ENCODE measurements at places on chromosomes 2 and 18.

GRCh38 chr18:23900994-23901393 lies 113.6 kb upstream of the TTC39C start:
- DNase-seq: no peak

GRCh38 chr2:171966235-171966634 lies 33.5 kb upstream of the METAP1D start:
- no peak for DNase-seq

- no peak for DNase-seq
Measured at GRCh38 chr2:221448057-221448843, 123.9 kb downstream of the EPHA4 start.

- DNase-seq: no peak
Measured at GRCh38 chr2:55088400-55088799, 38.1 kb upstream of the RTN4 start.

GRCh38 chr2:64975232-64975821 lies 13.9 kb upstream of the SLC1A4 start:
- DNase-seq: no peak

DNA sequence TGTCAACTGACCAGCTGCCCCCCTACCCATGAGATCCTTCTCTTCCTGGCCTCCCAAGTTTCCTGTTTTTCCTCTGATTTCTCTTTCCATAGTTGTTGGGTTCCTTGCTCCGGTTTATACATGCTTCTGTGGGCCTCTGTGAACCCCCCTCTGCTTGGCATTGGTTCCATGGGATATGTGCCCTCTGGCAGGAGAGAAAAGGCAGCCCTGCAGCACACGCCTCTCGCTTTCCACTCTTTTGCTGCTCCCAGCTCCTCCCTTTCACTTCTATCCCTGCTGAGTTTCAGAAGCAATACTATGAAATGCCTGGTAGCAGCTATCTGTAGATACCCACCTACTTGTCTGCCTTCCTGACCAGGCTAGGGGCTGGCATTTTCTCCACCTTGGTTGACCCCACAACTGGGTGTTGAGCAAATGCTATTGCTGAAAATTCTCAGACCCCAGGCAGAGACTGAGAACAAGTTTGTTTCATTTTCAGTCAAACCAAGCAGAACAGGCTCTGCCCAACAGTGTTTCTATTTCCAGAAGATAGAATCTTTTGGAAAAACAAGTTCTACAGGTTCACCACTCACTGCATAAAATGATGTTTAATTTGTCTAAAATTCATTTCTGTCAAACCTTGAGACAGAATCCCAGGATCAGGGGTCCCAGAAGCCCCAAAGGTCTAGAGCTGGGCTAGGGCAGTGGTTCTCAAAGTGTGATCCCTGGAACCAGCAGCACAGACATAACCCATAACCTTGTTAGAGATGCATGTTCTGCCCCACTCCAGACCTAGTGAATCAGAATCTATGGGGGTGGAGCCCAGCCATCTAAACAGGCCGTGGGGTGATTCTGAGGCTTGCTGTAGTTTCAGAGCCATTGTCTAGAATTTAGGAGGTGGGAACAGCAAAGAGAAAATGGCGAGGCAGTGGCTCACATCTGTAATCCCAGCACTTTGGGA lies 13.4 kb downstream of the CAPG start:
- no peak for DNase-seq

DNA sequence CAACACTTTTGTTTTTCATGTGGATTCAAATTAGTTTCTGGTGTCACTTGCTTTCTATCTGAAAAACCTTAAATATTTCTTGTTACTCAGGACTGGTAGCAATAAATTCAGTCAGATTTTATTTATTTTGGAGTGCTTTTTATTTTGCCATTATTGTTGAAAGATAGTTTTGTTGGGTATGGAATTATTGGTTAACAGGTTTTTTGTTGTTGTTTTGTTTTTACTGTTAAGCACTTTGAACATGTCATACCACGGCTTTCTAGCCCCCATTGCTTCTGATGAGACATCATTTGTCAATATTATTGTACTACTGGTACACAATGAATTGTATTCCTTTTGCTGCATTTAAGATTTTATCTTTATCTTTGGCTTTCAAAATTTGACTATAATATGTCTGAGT lies 12.9 kb upstream of the SFT2D3 start:
- DNase-seq: no peak

DNA sequence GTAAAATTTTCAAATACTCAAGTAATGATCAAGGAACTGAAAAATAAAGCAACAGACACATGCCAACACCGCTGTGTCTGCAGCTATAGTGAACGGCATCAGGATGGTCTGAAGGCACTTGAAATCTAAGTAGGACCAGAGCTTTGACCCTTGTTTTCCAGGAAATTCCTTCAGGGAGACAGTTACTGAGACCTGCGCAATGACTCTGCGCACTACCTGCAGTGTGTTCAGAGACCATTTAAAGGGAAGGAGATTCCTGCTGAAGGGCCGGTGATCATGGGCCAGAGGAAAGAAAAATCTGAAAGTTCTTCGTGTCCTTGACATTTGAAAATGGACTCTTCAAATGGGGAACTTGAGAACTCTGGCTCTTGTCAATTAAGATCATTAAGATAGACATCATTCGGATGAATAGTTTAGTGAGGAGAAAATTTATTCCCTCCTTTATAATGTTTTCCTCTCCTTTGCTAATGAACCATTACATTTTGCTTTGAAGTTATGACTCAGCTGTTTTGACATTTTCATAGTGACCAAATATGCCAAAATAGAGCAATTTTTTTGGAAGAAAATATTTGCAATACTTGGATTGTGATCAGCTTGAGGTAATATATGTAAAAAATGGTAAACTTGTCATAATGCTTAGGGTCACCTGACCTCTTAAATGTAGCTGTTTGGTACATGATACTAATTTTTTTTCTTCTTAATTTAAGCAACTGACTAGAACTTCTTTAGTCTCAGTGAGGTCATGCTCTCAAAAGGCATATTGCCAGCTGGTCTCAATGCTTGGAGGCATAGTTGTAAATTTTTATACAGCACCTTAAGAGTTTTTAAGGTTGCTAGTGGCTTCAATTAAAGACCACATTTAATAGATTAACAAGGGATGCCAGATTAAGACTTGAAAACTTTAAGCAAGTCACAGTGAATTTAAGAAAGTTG lies 329.3 kb downstream of the ARHGAP15 start:
- DNase-seq: no peak

DNA sequence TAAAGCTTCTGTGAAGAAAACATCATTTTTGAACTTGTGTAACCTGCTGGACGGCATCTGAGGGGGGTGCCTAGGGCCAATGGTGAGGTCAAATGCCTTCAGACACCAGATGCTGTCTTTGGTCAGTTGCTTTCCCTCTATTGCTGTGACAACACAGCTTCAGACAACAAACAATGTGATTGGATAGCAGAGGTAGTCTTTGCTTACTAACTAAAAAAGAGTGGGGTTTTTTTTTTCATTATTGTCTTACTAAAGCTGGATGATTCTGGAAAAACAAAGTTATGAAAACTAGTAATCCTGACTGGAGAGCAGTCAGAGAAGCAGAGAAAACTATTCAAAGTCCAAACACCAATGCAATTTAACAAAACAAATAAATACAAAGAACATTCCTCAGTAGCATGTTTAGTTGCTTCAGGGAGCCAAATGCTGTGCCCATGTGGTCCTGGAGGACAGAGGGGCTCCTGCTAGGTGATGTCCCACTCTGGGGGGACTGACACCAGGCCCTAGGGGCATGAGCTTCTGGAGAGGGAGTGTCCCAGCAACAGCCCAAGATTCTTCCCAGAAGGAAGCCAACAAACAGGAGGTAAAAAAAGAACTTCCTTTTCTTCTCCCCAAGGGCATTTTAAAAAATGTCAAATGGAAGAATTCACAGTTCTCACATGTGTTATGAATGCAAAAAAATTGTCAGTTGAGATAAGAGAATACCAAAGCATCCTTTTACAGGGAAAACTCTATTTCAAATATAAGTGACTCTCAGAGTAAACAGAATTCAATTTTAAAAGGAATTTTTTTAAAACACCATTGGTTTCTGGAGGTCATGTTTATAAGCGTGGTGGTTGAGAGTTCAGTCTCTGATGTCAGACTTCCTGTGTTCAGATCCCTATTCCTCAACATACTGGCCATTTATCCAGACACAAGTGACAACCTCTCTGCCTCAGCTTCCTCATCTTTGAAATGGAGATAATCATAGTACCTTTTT lies 181.1 kb upstream of the PGAP1 start:
- no peak for DNase-seq

DNA sequence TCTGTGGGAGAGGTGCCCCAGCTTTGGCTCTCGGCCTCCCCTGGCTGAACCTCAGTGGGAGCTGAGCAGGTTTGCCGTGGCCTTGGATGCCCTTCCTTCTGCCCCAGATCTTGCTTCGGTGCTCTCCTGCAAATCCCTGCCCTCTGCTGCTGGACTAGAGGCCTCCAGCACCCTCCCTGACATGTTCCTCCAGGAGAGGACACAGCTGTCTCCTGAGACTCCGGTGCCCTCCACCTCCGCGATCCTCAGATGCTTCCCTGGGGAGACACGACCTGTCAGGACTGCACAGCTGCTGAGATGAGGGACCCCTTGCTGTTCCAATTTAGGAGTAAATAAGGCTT lies 7.3 kb upstream of the NT5DC4 start:
- DNase-seq: no peak

GRCh38 chr2:143356736-143357446 lies 227.7 kb downstream of the ARHGAP15 start:
- DNase-seq: no peak

GRCh38 chr2:15693382-15693781 lies 101.7 kb downstream of the DDX1 start:
- DNase-seq: no peak

DNA sequence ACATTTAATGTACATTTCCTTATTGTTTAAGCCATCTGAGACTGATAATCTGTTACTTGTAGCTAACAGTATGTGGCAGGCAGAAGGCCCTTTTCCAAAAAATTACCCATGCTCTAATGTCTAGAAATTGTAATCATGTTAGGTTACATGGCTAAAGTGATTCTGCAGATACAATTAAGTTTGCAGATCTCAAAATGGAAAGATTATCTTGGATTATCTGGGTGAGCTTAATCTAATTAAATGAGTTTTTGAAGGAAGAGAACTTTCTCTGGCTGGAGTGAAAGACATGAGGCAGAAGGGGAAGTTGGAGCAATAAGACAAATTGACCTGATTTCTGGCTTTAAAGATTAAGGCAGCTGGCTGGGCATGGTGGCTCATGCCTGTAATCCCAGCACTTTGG lies 76.3 kb downstream of the MBD2 start:
- no peak for DNase-seq

DNA sequence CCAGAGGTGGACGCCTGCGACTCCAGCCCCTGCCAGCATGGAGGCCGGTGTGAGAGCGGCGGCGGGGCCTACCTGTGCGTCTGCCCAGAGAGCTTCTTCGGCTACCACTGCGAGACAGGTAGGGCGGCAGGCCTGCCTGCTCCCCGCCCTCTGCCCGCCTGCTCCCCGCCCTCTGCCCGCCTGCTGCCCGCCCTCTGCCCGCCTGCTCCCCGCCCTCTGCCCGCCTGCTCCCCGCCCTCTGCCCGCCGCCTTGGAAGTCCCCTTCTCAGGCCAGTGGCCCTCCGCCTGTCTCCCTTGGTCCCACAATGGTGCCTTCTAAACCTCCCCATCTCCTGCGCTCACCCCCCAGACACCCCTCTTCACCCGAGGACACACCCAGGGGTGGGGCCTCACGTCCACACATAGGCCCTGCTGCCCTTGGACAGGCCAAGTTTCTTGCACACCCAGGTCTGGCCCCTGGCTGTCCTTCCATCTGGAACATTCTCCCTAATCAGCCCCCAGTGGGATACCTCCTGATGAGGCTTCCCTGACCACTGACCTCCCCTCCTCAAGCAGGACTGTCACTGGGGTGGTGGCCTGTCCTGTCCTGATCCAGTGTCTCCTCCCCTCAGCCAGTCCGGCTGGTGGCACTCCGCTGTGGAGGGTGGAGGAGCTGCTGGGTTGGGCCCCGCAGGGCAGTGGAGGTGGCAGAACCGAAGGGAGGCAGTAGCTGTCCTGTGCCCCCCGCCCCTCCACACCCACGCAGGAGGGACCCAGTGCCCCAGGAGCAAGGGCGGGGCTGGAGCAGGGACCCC lies 37.9 kb downstream of the MTERF4 start:
- DNase-seq: no peak

GRCh38 chr2:170310876-170311502 lies 133.0 kb downstream of the MYO3B start:
- no peak for DNase-seq

GRCh38 chr2:38220164-38220563 lies 144.2 kb upstream of the CYP1B1 start:
- no peak for DNase-seq

DNA sequence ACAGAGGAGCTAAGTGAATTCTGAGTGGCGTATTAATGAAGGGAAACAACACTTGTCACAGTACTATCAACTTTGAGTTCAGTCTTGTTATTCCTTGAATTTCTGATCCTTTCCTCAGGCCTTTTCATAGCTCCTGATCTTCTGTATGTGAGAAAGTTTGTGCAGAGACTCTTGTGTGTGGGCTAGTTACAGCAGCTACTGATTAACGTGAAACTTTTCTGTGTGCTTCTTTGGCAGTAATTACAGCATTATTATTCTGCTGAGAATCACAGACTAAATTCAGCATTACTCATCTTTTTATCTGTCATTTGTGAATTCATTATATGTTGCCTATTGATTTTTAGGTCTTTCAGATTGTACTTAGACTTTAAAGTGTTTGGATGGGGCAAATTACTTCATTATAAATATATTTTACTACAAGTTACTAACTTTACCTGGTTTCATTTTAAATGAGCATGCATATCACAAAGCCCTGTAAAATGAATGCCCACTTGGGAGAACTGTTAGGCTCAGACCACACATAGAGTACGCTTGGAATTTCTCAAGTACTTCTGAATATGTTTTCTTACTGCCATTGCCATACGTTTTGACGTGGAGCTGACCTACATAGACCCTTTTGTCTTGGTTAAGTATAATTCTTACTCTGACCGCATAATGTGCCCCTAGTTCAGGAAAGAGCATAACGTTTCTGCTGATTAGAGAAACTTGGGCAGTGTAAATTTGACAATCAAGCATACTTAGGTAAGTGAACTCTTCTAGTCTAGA lies 36.2 kb downstream of the CREB1 start:
- no peak for DNase-seq

GRCh38 chr2:31675485-31675901 lies 94.8 kb upstream of the SRD5A2 start:
- no peak for DNase-seq

GRCh38 chr2:10471046-10471571 lies 23.0 kb upstream of the ODC1 start:
- DNase-seq: no peak

DNA sequence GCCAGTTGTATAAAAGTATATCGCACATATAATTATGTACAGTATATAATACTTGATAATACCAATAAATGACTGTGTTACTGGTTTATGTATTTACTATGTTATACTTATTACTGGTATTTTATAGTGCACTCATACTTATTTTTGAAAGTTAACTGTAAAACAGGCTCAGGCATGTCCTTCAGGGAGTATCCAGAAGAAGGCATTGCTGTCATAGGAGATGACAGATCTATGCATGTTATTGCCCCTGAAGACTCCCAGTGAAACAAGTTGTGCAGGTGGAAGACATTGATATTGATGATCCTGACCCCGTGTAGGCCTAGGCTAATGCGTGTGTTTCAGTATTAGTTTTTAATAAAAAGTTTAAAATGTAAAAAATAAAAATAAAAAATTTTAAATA lies 20.3 kb upstream of the ASXL3 start:
- no peak for DNase-seq

- no peak for DNase-seq
Measured at GRCh38 chr2:43568228-43568627, 27.6 kb downstream of the THADA start.

All from stimulated activated CD8-positive, alpha-beta memory T cell treated with anti-CD3 and anti-CD28 coated beads, Interleukin-15, amount 100 ng/mL, for 4 hours (primary cell).